ENCODE measurements at places on chromosomes 7 and 10. TPM values are rescaled to one million over a fixed set of nuclear protein-coding genes. Genes with fewer than 3 reads are reported as not detected.

The MKX gene
- 11.6 TPM for total RNA-seq

The CYP2C8 gene
- total RNA-seq, result not detected

The ACBD7 gene
- 4.5 TPM for total RNA-seq

The ADCYAP1R1 gene
- not detected for total RNA-seq

The ZNF467 gene
- total RNA-seq, result 0.22 TPM

The ZC3HAV1L gene
- total RNA-seq, result 9.5 TPM

The TMEM176B gene
- total RNA-seq, result not detected

The TMEM236 gene
- total RNA-seq, result 0.11 TPM

The PRSS2 gene
- not detected for total RNA-seq

The SPOCK2 gene
- total RNA-seq, result 0.11 TPM

The GRM3 gene
- total RNA-seq, result not detected

The ASB4 gene
- total RNA-seq, result not detected

The HOXA3 gene
- total RNA-seq, result 1.2 TPM

The GNA12 gene
- total RNA-seq, result 41.4 TPM

The SUN1 gene
- 232 TPM for total RNA-seq

The NCF1 gene
- not detected for total RNA-seq

The BAMBI gene
- 0.77 TPM for total RNA-seq

The SEC61A2 gene
- 17.9 TPM for total RNA-seq

The PLAC9 gene
- total RNA-seq, result 1.9 TPM

The AKR1D1 gene
- not detected for total RNA-seq

The GNB2 gene
- total RNA-seq, result 64.2 TPM

The PRLHR gene
- total RNA-seq, result not detected

The ANXA8 gene
- 0.12 TPM for total RNA-seq

The CLDN4 gene
- 58.2 TPM for total RNA-seq

The DIP2C gene
- 23.1 TPM for total RNA-seq

The RNF32 gene
- 1.2 TPM for total RNA-seq

The PRRT4 gene
- under 0.01 TPM for total RNA-seq

The STOX1 gene
- 0.12 TPM for total RNA-seq

The PGAM1 gene
- 484 TPM for total RNA-seq

The PRKRIP1 gene
- total RNA-seq, result 20.5 TPM

The STEAP1B gene
- total RNA-seq, result 23.6 TPM

The CPA2 gene
- total RNA-seq, result not detected

The CYP2W1 gene
- total RNA-seq, result not detected

The KIFBP gene
- total RNA-seq, result 55.6 TPM

The BICC1 gene
- total RNA-seq, result 23.6 TPM

The AKAP9 gene
- 56.4 TPM for total RNA-seq

The UBTD1 gene
- total RNA-seq, result 31.2 TPM

The KLF14 gene
- total RNA-seq, result under 0.01 TPM

The HTR7 gene
- 1.1 TPM for total RNA-seq
